Activated CD4-positive, alpha-beta T cell treated with anti-CD3 and anti-CD28 coated beads, Interleukin-2, amount 50 U/mL, for 24 hours (primary cell): ENCODE measurements at places on chromosomes 11 and 22.

DNA sequence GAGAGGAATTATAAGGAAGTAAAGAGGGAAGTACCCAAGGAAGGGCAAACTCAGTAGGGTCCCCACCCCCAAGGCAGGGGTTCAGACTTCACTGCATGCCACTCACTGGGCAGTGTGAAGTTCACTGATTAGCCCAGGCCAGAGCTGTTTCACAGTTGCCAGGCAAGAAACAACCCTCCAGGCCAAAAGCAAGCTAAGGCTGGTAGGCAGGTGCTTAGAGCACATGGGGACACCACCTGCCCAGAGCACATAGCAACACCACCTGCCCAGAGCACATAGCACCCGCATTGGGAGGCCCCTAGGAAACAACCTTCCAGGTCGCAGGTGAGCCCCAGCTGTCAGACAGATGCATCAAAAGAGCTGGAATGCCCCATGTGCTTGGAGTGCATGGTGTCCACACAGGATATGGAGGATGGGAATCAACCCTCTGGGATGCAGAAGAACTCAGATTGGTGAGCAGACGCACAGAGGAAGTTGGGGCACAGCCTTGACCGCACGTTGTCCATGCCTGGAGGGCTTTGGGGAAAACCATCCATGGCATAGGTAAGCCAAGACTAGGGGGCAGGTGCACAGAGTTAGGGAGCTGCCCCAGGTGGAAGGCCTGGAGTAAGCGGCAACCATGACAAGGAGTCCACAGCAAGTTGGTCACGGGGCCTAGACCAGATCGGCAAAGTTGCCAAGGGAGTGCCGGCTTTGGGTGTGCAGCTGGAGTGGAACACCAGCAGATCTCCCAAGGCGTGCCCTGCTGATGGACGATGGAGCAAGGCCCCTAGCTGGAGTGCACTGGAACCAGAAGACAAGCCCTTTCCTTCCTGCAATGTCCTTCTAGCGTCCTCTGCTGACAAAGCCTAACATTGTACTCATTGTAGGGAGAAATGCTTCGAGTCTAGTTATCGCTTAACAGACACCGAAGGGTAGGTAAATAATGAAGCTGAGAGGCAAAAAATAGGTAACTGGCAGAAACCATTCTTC lies 7.8 kb upstream of the TMEM216 start:
- DNase-seq = no peak

- DNase-seq = no peak
Measured at GRCh38 chr11:86917589-86917988, 37.6 kb downstream of the FZD4 start.

DNA sequence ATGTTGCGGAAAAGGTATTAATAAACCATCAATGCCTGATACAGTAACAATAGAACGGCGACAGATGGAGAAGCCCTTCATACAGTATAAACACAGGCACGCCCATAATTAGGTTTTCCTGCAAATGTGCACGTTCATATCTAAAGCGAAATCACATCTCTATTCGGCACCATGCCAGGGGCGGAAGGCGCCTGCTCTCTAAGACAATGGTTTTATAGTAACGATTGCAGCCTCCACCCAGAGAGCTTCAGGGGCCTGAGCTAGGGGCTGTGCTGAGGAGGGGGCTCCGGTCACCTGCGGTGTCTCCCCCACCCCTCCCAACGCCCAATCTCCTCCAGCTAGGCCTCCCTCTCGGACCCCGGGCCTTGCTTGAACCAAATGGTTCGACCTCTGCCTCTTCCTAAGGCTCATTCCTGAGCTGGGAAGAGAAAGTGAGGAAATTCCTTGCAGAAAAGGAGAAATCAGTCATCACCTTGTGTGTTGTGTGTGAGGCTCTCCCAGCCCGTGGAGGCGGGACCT lies 9.6 kb downstream of the KRTAP5-5 start:
- no peak for DNase-seq

GRCh38 chr22:23893945-23894709 lies at the start of gene MIF:
Gene MIF, plus strand, starts transcription at chr22:23894383. Its CDS starts 92 bp downstream, at chr22:23894475.
- DNase-seq = peak; percentile 98

DNA sequence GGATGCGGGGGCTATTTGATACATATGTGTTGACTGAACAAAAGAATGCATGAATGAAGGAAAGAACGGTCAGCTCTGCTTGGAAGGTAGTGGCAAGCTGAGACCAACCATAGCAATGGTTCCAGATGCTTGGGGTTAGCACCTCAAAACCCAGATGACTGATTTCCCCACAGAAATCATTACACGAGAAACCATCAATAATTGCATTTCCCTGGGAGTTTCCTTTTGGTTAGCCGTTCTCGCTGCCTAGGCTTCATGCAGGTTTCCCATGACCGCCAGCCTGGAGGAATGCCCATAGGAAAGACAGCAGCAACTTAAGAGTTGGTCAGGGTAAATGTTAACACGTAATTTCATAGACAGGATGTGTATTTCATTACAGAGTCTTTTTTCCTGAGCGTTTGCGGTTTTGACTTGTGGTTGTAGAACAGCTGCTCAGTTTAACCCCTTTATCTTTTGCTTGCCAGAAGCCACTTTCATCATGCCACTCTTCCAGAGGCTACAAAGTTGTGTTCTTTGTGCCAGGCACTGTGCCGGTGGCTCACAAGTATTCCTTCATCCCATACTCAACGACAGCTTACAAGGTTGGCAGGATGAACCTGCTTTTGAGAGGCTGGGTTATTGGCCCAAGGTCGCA lies 2.8 kb downstream of the IL17RA start:
- DNase-seq = no peak

DNA sequence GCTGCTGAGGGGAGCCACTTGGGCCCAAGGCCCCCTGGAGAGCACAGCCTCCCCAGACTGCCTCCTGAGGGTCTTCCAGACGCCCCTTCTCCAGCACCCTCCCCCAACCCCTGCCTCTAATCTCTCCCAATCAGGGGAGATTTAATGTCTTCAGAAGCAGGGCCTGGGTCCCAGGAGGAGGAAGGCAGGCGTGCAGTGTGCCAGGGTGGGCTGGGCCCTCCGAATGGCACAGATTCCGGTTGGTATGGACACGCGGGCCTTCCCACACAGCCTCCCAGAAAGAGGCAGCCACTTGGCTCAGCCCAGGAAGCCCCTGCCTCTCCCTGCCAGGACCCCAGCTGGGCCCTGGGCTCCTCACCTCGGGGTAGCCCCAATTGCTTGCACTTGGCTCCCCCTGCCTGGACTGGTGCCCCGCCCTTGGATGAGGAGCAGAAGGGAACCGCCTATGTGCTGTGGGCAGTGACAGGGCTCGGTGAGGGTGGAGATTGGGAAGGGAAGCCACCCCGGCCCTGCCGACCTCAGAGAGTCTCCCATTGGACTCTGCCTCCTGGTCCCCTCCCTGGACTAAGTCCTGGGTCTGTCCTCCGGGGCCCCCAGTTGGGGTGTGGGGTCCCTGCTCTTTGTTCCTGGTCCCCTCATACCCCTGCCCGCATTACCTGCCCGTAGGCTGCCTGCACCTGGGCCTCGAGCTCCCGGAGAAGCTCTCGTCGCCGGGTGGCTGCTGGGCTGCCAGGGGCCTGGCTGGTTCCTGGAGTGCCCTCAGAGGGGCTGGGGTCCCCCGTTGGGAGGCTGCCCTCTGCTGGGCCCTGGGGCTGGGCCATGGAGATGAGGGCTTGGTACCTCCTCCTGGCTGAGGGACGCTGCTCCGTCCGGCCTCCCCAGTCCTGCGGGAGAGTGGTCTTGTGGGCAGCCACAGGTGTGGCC lies 572 bp upstream of the CABP2 start:
- DNase-seq = no peak

DNA sequence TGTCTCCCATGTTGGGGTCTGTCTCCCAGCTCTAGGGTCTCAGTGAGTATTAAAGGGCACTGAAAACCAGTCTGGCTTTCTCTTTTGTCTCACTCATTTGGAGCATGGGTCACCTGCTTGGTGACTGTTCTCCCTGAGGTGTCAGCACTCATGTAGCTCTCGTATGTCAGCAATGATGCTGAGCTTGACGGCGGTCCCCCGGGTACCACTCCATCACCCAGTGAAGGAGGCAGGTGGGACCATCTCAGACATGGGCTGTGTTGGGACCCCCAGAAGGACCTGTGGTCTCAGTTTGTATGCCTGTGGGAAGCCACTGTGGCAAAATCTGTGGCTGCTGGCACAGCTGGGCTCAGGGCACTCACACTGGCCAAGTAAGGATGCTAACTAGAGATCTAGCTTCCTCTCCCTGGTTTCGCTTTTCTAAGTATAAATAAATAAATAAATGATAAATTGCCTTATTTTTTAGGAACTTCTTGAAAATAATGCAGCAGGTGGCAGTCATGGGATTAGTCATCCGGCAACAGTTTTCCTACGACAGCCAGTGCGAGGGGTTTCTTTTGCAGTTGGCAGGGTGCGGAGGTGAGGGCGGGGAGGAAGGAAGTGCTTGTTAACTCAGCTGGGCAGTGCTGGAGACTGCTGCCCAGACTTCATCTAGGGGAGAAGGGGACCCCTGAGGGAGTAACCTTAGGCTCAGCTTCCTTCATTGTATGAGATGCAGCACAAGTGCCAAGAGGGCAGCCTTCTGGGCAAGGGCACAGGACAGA lies 48.8 kb downstream of the OSBP2 start:
- DNase-seq = no peak

GRCh38 chr11:75554258-75555022 lies 7.6 kb upstream of the SERPINH1 start:
- no peak for DNase-seq

GRCh38 chr11:21402274-21402673 lies 732.9 kb downstream of the NELL1 start:
- DNase-seq = no peak

DNA sequence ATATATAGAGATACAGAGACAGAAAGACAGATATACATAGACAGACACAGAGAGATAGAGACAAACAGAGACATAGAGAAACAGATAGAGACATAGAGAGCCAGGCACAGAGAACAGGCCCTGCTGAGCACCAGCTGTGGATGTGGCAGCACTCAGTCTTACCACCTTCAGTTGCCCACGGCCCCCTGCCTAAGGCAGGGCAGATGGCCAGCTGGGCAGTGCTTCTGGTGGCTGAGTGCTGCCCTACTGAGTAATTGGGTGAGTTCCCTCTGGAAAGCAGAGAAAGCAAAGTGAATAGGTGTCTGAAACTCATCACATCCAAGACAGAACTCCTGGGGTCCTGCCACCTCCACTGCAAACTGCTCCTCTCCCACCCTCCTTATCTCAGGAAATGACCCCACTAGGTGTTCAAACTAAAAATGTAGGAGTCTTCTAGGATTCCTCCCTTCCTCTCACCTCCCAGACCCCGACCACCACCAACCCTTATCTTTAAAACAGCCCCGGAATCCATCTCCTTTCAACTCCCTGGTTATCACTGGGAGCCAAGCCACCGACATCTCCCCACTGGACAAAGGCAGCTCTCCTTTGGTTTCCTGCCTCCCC lies 27.2 kb downstream of the SYN3 start:
- no peak for DNase-seq

- no peak for DNase-seq
Measured at GRCh38 chr11:75597636-75598035, 35.6 kb downstream of the SERPINH1 start.

DNA sequence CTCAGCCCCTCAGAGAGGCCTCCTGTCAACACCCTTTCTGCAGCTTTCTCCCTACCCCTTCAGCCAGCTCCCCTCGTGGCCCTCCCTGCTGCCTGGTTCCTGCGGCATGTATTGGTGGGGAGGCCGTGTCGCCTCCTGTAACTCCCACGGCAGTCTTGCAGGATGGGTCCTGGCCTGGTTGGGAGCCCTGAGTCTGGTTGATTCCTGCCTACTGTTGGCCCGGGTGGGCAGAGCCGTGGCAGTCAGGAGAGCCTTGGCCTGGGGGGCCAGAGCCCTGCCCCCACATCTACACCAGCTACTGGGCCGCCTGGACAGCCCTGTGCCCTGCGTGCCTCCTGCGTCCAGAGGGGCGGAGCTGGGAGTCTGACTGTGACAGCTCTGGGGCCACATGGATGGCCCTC lies 30.3 kb upstream of the GRAMD4 start:
- no peak for DNase-seq

GRCh38 chr11:76891285-76891684 lies 30.6 kb downstream of the ACER3 start:
- DNase-seq = no peak

DNA sequence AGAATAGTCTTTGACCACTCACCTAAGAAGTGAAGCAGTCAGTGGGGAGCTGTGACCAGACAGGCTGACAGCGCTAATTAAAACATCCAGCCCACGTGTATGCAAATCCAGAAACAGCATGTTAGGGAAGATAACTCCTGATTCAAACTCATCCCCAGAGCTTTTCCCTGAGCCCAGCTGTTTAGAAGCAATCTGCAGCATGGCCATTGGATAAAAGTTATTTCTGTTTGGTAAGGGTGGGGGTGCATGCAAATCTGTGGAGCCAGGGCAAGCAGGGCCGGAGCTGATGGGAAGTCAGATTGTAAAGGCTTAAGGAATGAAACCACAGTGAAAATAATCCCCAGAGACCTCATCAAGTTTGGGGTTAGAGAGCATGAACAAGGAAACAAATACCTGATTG lies 247.9 kb upstream of the KIRREL3 start:
- DNase-seq = no peak

- DNase-seq = no peak
Measured at GRCh38 chr22:36922711-36923110, 9.3 kb downstream of the CSF2RB start.

DNA sequence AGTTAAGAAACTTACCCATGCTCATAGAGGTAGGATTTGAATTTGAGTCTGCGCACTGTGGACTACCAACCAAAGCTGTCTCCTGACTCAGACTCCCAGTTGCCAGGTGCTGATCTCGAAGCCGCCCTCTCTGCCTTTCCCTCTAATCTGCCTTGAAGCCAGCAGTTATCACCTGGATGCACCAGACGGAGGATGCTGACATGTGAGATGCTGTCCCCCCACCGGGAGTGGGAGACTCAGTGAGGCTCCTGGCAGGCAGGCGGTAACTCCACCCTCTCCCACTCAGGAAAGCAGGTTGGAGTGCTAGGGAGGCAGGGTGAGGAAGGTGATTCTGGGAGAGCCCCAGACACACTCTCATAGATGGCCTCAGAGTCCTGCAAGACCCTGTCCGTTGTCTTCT lies 40.4 kb downstream of the KIAA1671 start:
- DNase-seq = no peak

GRCh38 chr11:107859459-107860239 lies 1.1 kb upstream of the SLC35F2 start:
- peak; percentile 9 for DNase-seq

- no peak for DNase-seq
Measured at GRCh38 chr11:9643751-9644150, 20.1 kb upstream of the SWAP70 start.

DNA sequence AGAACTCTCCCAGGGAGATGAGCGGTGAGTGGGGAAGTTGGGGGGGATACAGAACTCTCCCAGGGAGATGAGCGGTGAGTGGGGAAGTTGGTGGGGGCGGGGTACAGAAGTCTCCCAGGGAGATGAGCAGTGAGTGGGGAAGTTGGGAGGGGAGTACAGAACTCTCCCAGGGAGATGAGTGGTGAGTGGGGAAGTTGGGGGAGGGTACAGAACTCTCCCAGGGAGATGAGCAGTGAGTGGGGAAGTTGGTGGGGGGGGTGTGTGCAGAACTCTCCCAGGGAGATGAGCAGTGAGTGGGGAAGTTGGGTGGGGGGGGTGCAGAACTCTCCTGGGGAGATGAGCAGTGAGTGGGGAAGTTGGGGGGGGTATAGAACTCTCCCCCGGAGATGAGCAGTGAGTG lies 186.5 kb downstream of the SHANK2 start:
- DNase-seq = no peak
